Prostate gland (tissue), 2 donors: ENCODE measurements at places on chromosomes 4 and X. TPM values are rescaled to one million over a fixed set of nuclear protein-coding genes. Genes with fewer than 3 reads are reported as not detected.

The EPGN gene
- not detected for total RNA-seq

The PHOX2B gene
- total RNA-seq: not detected

The STK32B gene
- total RNA-seq: 0.09 TPM

The ZNF280C gene
- total RNA-seq: 19.0 TPM

The SULT1E1 gene
- total RNA-seq: not detected

The ZFP42 gene
- 0.57 TPM for total RNA-seq

The OSTC gene
- 48.7 TPM for total RNA-seq

The EVC gene
- 49.0 TPM for total RNA-seq

The NOX1 gene
- 0.62 TPM for total RNA-seq

The SRPX gene
- 21.6 TPM for total RNA-seq

The LONRF3 gene
- total RNA-seq: 3.5 TPM
